Inflammatory macrophage (primary cell): ENCODE measurements at places on chromosomes 7 and 10.
A peak's percentile ranks its signal among the peaks of the same experiment; 100 is the strongest.

DNA sequence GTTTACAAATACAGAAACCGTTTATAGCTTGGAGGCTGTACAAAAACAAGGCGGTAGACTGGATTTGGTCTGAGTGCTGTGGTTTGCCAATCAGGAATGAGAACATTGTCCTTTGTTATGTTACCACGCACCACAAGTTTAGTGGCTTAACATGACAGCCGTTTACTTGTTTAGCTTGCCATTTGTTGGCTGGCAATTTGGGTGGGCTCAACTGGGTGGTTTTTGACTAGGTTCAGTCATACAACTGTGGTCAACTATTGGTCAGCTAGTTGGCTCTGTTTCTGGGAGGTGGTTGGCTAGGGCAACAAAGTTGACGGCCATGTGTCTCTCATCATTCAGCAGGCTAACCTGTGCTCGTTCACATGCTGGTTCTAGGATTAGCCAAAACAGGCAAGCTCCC is 60.1 kb upstream of the SP8 start:
- DNase-seq: no peak

DNA sequence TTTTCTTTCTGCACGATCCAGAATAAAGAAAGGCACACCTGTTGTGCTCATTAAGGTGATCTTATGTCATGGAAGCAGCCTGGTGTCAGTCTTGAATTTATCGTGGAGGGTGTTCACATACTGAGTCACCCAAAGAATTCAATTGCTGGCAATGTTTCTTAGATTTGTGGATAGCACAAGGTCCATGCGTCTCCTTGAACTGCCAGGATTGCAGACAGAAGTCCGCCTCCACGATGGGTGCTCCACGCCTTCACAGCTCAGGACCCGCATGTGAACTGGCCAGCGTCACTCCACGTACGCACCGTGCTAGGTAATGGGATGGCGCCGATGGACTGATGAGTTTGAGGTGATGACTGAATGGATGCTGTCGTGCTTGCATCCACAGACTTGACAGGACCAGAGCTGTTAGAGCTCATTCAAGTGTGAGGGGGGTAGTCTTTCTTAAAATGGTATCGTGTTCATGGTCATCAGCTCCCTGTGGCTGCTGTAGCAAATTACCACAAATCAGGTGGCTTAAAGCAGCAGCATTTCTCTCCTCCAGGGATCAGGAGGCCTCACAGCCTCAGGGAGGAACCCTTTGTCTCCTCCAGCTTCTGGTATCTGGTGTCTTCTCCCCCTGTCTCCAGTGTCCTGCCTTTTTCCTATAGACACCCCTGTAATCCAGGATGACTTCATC is 65.4 kb upstream of the DNAJB6 start:
- no peak for DNase-seq

GRCh38 chr7:49324707-49325106 is 400.4 kb downstream of the CDC14C start:
- no peak for DNase-seq

- no peak for DNase-seq
These were observed 46.2 kb upstream of the PDE1C start for GRCh38 chr7:32116436-32116835.

GRCh38 chr10:25695586-25695985 is 238.4 kb upstream of the MYO3A start:
- DNase-seq: no peak

DNA sequence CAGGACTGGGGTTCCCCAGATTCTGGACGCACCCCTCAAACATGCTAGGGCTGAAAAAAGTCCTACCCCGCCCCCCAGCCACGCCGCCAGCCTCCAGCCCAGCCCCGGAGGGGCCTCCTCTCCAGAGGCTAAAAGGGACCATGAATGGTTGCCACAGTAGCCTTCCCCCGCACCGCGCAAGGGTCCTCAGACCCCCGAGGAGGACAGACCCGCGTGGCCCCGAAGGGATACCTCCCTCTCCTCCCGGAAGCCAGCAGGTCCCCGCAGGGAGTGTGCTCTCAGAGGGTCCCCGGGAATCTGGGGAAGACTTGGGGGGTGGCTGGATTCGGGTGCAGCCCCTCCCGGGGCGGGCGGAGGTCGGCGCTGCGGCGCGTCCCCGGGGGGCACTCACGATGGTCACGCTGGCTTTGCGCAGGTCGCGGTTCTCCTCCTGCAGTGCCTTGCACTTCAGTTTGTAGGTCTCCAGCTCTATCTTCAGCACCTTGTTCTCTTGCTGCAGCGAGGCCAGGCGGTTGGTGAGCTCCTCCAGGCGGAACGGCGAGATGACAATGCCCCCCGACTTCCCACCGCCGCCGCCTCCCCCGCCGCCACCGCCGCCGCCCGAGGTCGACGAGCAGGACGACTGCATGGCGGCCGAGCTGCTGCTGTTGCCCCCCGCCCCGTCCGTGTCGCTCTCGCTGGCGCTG is 482 bp downstream of the CCDC6 start:
- DNase-seq: no peak

GRCh38 chr7:48048113-48048512 is 12.8 kb downstream of the C7orf57 start:
- no peak for DNase-seq

DNA sequence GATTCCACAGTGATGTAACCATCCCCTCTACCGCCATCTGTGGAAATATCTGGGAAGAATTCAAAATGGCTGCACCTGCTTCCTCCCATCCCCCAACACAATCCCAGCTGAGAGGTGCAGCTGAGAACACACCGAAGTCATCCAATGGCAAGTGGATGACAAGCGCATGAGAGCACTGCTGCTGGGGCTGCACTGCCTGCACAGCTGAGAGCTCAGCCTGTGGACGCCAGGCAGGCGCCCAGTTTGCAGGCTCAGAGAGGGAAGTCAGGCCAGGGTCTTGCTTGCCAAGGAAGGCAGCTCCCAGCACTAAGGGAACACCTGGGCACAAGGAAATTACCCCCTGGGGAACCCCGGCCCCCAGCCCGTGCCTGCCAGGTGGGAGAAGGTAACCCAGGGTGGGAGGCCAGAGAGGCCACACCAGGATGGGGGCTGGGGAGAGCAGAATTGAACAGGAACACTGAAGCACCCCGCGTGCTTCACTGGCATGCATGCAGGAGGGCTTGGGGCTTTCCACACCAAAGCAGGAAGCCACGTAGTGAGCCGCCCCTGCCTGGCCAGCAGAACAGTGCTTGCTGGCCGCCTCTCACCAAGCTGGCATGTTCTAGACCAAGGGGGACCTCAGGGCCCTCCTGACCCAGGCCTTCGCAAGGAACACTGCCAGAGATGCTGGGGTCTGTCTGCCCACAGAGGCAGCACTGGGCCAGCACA is 46.2 kb downstream of the FAM53B start:
- no peak for DNase-seq

GRCh38 chr10:62581351-62581750 is 207.2 kb downstream of the ZNF365 start:
- DNase-seq: no peak

GRCh38 chr7:80428161-80429054 is 83.5 kb downstream of the GNAT3 start:
- DNase-seq: peak; percentile 66
